Stimulated activated CD4-positive, alpha-beta T cell treated with anti-CD3 and anti-CD28 coated beads, TNF-alpha, amount 100 ng/mL, for 24 hours (primary cell): ENCODE measurements at places on chromosomes 12 and 14.
A peak's percentile ranks its signal among the peaks of the same experiment; 100 is the strongest.

DNA sequence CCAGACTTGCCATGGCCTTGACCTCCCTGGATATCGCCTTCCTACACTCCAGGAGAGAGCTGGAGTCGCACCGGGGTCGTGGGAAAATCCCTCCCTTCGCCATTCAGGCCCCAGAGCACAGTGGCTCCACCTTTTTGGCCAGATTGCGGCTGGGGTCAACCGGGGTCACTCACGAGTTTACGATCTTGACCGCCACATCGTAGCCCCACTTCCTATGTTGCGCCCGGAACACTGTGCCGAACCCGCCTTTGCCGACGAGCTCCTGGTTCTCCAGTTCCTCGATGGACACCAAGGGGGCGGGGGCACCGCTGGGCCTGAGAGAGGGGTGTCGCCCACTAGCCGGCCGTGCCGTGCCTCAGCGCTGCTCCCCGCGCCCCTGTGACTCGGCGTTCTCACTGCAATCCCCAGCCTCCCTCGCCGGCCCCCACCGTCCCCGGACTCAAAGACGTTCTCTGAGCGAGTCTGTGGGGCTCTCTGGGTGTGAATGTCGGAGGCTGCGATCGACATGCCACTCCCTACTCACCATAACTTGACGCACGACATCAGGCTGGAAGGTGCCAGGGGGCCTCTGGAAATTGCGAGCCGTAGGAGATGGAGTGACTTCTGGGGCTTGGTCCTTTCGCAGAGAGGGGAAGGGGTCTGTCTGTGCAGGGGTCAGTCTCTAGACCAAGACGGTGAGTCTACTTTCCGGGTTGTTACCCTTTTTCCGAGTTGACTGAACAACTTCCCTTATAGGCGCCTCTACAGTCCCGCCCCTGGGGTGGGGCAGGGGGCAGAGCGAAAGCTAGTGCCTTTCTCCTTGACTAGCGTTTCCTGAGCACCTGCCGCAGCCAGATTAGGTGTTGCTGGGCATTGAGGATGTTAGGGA is at the start of gene RIPK3:
TSS of gene RIPK3 (minus strand) at position 708 of the 868 bp plus-strand sequence. CDS start at position 543, 165 bp downstream.
- DNase-seq, result peak; percentile 36

GRCh38 chr12:76337583-76337982 is 10.6 kb downstream of the BBS10 start:
- DNase-seq, result no peak

GRCh38 chr12:40689576-40689975 is 2.7 kb upstream of the CNTN1 start:
- DNase-seq, result no peak

GRCh38 chr12:59859171-59859510 is 263.3 kb downstream of the SLC16A7 start:
- no peak for DNase-seq

DNA sequence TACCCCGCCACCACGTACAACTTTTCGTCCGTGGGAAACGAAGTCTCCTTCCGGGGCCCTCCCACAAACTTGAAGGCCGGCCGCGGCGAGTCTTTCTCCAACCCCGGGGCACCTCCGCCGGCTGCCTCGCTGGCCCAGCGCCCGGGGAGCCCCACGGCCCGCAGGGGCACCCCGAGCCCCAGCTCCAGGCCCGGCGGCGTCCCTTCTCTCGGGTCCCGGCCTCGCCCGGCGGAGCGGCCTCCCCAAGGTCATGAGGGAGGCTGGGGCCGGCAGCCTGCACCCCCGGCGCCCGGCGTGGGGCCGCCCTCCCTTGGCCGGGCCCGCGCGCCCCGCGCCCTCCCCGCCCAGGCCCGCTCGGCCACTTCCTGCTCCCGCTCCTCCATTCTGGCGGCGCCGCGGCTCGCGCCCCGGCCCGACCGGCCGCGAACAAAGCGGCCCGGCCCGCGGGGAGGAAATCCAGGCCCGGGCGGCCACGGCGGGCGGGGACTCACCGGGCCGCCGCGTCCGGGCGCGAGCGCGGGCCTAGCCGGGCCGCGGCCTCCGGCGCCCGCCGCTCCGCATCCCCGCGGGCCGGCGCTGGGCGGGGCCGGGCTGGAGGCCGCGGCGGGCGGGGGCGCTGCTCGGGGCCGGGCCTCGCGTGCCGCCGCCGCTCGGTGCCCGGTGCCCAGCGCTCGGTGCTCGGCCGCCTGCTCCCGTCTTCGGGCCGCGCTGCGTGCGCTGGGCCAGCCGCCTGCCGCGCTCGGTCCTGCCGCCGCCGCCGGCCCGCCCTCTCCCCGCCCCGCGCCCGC is at the start of gene AKT1:
TSS of gene AKT1 (minus strand) at position 756 of the 788 bp plus-strand sequence. CDS start 3,105 bp downstream, outside the sequence.
- no peak for DNase-seq

DNA sequence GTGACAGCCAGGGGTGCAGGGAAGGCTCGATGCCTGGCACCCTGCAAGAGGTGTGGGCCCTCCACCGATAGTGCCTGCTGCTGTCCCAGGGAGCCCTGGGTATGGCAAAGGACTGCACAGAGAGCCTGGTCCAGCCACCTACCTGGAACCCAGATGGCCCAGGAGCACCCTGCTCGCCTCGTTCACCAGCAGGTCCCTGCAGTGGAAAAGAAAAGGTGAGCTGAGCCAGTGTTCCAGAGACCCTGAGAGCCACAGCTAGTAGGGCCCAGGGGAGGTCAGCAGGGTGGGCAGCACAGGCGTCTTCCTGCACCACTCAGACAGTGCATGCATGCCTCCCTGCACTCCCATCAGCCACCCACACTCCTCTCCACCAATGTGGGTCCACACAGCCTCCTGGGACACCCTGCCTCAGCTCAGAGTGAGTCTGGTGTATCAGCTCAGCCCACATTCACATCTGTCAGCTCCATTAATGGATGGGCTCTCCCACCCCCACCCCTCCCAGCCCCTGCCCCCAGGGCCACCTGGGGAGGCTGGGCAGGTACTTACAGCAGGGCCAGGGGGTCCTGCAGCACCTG is 20.2 kb downstream of the TMEM106C start:
- no peak for DNase-seq

GRCh38 chr14:75283162-75283832 is 4.7 kb downstream of the FOS start:
- no peak for DNase-seq

GRCh38 chr12:113912760-113913329 is 53.3 kb downstream of the RBM19 start:
- DNase-seq, result peak; percentile 29

GRCh38 chr12:100823963-100824362 is 29.4 kb downstream of the ANO4 start:
- no peak for DNase-seq

- no peak for DNase-seq
Observed at GRCh38 chr14:58716706-58717105, 78.9 kb downstream of the DACT1 start.

- no peak for DNase-seq
Observed at GRCh38 chr14:79576424-79576823, 634.9 kb downstream of the DIO2 start.

DNA sequence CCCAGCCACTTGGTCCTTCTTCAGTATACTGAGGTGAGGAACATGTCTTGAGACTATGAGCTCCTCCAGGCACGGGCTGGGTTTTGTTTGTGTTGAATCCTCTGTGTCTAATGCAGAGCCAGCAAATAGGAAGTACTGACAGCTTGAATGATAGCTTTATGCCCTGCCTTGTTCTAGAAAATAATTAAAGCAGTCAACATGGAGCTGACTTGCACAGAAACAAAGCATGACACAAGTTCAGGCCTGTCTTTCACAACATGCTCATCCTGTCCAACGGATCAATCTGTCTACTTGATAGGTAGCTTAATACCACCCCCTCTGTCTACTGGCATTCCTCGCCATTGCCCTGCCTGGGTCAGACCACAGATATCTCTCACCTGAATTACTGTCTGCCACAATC is 140.9 kb downstream of the ESRRB start:
- no peak for DNase-seq

DNA sequence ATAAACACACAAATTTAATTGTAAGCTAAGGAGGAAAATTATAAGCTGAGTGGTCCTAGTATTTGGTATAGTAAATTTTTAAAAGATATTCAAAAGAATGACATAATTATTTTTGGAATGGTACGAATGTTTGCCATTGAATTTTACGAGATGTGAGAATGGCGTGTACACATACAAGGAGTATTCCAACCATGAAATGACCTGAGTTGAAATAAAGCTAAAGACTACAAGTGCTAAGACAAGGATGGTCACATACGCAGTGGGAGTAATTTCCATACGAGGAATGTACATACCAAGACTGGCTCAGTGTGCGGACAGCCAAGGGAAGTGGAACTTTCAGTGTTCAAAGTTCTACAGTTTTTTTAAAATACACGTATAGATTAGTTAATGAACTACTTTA is 21.1 kb upstream of the ETV6 start:
- no peak for DNase-seq

DNA sequence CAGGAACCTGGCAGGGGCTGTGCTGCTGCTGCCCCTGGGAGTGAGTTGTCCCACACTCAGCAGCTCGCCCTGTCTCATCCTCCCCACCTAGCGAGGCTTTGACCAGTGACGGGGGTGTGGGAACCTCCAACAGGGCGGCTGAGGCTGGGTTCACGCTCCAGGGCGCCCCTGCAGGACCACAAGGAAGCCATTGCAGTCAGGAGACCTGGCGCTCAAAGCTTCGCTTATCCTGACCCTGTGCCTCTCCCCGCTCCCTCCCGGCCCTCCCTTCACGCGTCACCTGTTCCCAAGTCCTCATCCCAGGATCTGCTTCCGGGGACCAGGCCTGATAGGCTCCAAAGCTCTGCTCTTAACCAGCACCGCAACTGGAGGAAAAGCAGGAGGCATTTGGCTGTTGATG is 272.0 kb upstream of the SFSWAP start:
- no peak for DNase-seq

DNA sequence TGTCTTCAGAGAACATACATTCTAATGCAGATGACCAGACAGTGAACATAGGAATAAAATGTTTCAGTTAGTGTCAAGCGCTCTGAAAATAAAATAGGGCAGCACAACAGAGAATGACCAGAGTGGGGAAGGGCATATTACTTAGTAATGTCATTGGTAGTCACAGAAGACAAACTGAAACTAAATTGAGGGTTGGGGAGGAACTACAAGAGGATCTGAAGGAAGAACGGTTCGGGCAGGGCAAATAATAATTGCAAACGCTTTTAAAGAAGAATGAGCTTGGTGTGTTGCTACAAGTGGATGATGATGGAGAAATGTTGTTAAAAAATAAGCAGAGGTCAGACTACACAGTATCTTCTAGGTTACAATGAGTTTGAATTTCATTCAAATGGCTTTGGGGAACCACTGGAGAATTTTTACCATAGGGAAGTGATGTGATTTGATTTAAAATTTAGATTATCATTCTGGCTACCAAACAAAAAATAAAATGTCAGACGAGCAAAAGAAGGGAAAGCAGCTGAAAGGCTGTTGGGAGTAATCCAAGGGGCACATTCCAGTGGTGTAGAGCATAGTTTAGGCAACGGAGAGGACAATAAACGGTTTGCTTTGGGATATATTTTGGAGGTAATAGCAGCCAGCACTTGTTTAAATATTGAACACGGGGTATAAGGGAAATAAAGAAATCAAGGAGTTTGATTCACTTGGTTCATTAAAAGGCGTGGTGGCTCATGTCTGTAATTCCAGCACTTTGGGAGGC is 56.3 kb upstream of the SLC6A13 start:
- DNase-seq, result no peak

DNA sequence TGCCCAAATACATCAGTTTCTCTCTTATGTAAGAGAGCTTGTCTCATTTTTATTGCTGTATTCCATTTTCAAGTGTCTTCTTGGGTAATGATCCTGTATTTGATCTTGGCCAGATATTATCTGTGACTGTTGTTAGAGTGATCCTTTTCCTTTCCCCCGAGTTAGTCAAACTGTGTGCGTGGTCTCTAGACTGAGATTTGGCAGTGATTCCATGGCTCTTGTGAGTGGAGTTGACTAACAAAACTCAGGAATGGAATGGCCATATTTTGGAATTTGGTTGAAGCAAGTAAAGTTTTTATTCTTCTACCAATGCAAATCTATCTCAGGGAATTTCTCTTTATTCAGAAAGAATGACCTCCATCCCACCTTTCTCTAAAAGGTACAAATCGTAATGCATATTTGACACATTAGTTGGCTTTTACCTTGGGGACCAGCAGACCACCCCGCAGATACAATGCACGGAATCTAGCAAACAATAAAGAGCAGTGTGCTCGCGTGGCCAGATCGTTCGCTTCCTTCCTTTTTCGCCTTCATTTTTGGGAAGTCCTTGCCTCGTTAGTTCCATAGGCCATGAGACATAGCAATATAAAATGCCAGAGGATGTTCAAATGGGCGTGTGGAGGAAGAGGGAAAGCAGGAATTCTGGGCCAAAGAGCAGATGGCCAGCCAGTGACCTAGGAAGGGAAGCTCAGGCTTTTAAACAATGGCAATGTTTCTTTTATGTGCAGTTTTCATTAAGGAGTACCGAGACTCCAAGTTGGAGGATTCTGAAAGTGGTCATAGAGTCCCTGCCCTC is 24.4 kb downstream of the ETV6 start:
- DNase-seq, result no peak

DNA sequence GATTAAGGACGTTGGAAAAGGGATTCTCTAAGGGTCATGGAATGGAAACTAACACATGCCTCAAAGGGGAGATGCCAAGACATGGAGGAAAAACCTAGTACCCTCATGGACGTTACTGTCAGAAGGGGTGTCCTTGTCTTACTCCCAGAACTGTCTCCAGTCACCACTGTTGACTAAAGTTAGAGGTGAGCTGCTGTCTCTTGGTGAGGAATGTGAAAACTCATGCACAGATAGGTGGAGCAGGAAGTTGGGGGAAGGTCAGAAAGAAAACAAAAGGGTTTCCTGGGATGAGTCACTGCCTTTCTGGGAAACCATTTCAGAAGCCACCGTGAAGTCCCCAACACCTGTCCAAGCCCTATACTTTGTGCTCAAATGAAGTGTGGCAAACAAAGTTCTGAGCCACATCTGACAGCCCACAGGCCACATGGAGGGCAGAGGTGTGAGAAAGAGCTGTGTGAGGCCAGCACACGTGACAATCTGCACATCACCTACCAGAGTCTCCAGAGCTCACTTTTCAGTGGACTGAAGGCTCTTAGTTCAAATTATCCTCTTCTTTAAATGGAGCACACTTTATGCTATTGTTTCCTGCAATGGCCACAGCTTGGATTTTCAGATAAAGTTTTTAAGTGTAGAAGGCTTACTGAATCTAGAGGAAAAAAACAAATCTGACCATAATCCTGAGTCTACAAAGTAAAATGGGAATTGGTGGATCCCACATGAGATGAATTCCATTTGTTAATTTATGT is 92.9 kb upstream of the EGLN3 start:
- peak; percentile 23 for DNase-seq

DNA sequence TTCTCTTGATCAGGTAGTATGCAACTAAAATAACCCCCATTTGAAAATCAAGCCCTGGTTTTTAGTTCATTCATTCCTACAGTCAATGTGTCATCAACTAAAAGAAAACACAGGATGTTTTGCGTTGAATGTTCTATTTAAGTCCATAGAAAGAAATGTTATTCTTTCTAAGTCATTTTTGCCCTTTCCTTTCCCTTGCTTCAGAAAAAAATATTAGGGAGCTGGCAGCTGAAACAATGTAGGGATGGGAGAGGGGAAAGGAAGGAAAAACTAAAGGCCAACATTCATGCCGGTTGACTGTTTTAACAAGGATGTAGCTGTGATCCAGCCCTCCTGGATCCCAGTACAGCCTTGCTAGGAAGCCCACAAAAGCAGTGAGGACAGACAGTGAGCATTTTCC is 155.1 kb downstream of the BTG1 start:
- DNase-seq, result no peak

GRCh38 chr14:92968291-92969020 is 45.5 kb downstream of the CHGA start:
- no peak for DNase-seq

- peak; percentile 42 for DNase-seq
Observed at GRCh38 chr12:54549774-54550451, 512 bp downstream of the PDE1B start.

GRCh38 chr12:119594772-119595445 is 1.3 kb downstream of the TMEM233 start:
- no peak for DNase-seq
